ENCODE measurements at places on chromosomes 2 and 18. TPM values are rescaled to one million over a fixed set of nuclear protein-coding genes. Genes with fewer than 3 reads are reported as not detected.

Gene PPP3R1
- 92.9 TPM for total RNA-seq

Gene ANKRD30BL
- not detected for total RNA-seq

Gene SERPINB13
- not detected for total RNA-seq

Gene REG3G
- total RNA-seq, result not detected

Gene FAM237A
- not detected for total RNA-seq

Gene DCAF17
- 12.8 TPM for total RNA-seq

Gene UGT1A5
- total RNA-seq, result not detected

Gene TSPYL6
- not detected for total RNA-seq

Gene STPG4
- total RNA-seq, result not detected

GRCh38 chr2:215876937-215877238 is 136.5 kb downstream of the MREG start:
- no peak for DNase-seq

- no peak for DNase-seq
These were observed 37.1 kb upstream of the ADAM17 start for GRCh38 chr2:9592699-9593098.

DNA sequence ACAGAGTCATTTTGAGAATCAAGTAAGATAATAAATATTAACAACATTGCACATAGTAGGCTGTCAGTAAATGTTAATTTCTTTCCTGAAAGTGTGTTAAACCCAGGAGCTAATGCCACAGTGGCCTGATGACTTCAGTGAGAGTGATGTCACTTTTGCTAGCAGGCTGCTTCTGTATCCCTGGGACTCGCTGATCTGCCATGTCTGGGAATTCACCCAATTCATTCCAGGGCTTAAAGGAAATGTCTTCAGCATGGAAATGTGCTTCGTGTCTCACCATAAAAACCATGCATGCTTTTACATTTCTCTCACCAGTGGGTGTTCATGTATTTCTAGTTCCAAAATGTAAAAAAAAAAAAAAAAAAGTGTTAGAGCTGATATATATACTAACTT is 56.8 kb upstream of the MAPRE3 start:
- DNase-seq, result no peak

DNA sequence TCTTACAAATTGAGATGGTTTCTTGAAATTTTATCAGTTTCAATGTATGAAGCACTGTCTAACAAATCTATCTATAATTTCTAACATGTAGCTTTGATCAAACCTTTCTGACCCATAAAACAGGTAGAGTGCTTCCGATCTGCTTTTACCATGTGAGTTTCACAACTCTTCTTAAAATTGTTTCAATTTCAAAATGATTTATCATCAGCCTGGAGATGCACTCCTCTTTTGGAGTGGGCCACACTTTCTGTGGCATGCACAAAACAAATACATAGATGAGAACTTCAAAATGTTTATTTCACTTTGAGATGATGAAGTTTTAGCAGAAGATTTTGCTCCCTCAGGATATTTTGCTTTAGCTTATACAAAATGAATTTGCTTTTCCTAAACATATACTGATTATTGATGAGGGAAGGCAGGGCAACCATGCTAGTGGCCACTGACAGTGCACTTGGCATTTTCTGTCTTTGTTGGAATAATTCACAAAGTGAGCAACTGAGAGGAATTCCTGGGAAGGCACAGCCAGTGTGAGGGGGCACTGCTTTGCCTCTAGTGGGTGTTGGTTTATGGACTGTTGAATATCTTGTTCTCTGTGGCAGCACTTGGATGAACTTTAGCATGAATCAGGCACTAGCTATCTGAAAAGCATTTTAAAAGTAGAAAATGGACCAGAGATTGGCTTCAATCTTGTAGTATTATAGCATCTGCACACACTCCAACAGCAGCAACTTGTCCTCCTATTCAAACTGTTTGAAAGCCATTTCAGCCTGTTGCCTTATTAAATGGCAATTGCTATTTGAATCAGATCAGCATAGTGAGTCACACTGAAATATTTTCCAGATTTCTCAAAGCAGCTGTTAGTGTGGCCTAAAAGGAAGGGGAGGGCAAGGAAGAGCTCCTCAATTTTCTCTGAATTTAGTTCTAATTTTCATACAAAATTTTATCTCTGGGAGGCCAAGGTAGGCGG is 193.2 kb downstream of the CCDC85A start:
- no peak for DNase-seq

GRCh38 chr2:108643261-108643849 is 75.9 kb upstream of the RANBP2 start:
- DNase-seq, result no peak

DNA sequence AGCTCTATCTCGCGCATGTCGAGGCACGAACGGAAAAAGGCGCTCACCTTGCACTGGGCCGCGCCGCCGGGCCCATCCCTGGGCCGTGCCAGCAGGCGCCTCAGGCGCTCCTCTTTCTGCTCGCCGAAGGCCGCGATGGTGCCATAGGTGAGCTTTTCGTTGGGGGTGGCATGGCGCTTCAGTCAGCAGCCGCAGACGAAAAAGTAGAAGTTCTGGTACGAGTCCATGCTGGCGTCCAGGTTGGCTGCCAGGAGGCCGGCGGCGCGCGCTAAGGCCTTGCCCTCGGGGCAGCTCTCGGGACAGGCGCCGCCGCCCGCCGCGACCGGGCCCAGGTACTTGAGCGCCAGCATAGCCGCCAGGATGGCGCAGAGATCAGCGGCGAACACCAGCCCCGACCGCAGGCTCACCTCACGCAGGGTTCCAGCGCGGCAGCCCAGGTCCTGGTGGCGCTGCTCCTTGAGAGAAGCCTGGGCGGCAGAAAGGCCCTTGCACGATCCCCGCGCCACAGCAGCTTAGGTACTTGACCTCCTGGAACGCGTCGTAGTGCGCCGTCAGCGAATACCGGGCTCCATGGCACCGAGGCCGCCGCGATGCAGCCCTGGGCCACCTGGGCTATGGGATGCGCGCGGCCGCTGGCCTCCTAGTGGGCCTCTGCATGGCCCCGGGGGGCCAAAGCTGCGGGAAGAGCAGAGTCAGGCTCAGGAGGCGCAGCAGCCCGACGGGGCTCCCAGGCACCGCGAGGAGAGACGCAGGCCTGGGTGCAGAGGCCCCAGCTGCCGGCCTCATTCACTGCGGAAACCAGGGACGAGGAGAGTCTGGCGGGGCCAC is 12.8 kb downstream of the ALPG start:
- DNase-seq, result no peak

All from activated CD4-positive, alpha-beta memory T cell treated with anti-CD3 and anti-CD28 coated beads, Interleukin-2, amount 10 ng/mL, durations not matched to agents 7 days and 5 days (primary cell).